Central memory CD4-positive, alpha-beta T cell (primary cell): ENCODE measurements at places on chromosomes 3 and 15.

DNA sequence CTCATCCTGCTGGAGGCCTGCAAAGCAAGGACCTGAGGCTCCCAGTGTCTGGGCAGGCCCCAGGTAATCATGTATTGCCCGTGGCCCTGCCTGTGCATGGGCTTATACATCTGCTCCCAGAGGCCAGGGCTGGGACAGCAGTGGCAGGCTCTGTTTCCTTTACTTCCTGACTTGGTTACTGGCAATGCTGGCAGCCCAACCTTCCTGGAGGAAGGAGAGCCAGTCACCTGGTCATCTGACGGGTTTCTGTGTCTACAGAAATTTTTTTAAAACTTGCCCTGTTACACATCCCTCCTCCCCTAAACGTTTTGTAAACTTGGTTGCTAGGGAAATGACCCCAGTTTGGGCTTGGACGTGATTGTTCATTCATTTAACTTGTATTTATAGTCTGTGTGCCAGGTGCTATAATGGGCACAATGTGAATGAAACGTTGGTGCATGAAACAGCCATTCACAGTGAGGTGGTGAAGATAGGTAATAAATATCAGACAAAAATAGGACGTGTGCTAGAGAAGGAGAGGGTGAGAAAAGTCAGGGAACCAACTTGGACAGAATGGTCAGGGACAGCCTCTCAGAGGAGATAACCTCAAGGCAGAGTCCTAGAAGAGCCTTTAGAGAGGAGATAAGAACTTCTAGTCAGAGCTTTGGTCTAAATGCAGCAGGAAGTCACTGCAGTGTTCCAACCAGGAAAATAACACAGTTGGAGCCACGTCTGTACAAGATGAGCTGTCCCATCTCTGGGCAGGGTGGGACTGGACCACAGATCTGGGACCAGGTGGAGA, 14.1 kb downstream of the TEX264 start:
- peak; percentile 12 for DNase-seq

DNA sequence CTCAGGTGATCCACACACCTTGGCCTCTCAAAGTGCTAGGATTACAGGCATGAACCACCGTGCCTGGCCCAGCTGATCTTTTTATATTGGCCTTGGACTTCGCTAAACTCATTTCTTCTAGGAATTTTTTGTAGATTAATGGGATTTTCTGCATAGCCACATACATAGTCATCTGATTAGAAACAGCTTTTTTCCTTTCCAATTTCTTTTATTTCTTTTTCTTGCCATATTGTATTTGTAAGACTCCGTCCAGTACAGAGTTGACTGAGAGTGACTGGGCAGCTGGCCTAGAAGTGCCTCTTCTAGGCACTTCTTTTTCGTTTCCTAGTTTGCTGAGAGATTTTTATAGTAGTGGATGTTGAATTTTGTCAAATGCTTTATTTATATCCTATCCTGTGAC, 37.4 kb downstream of the ARIH1 start:
- no peak for DNase-seq

GRCh38 chr3:49812916-49813496, 747 bp downstream of the UBA7 start:
- no peak for DNase-seq

DNA sequence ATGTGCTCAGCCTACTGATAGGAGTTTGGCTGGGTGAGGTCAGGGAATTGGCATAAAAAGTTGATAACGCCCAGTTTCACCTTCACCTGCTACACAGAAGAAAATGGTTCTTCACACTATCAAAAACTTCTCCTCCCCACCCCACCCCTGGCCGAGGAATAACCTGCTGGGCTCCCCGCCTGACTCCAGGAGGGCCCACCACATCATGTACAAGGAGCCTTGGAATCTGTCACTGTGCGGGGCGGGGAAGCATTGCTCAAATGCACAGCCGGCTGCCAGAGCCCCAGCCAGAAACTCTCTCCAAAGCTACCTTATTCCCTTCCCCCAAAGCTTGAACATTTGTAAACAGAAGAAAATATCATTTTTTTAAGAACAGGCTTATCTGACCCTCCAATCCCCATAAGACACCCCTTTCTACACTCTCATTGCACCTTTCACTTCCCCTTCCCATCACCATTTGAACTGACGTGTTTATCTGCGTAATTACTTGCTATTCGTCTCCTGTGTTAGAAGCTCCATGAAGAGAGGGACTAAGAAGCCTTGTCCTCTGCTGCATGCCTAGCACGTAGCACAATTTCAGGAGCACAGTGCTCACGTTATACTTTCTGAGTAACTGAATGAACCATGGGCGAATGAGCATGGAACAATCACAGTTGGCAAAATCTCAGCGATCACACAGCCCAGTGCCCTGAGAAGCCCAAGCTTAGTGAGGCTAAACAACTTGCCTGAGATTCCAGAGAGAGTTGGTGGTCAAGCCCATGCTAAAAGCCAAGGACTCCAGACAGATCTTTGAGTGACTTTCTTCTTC, 82.9 kb downstream of the HES1 start:
- DNase-seq = no peak

DNA sequence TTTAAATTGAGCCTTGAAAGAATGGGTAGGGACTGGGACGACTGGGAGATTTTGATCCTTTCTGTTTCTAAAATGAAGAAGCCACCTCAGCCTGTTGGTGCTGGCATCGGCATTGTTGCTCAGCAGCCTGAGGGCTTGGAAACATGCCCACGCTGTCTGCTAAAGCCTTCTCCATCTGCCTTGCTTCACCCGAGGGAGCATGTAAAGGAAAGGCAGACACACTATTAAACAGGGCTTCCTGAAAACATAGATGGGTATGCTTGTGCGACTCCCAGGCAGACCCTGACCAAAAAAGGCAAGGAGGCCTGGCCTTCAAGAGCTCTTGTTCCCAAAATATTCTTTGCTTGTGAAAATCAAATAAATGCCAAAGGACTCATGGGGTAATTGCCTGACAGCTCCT, 84.2 kb upstream of the SLC4A7 start:
- DNase-seq = no peak

GRCh38 chr3:15831927-15832326, 34.1 kb upstream of the ANKRD28 start:
- DNase-seq = no peak
